ENCODE measurements at places on chromosomes 3 and 15. TPM values are rescaled to one million over a fixed set of nuclear protein-coding genes. Genes with fewer than 3 reads are reported as not detected.

Gene MYH15
- 0.09 TPM for total RNA-seq

Gene SLC22A13
- total RNA-seq: 0.42 TPM

Gene STRC
- total RNA-seq: 1.1 TPM

Gene HTR3E
- total RNA-seq: not detected

DNA sequence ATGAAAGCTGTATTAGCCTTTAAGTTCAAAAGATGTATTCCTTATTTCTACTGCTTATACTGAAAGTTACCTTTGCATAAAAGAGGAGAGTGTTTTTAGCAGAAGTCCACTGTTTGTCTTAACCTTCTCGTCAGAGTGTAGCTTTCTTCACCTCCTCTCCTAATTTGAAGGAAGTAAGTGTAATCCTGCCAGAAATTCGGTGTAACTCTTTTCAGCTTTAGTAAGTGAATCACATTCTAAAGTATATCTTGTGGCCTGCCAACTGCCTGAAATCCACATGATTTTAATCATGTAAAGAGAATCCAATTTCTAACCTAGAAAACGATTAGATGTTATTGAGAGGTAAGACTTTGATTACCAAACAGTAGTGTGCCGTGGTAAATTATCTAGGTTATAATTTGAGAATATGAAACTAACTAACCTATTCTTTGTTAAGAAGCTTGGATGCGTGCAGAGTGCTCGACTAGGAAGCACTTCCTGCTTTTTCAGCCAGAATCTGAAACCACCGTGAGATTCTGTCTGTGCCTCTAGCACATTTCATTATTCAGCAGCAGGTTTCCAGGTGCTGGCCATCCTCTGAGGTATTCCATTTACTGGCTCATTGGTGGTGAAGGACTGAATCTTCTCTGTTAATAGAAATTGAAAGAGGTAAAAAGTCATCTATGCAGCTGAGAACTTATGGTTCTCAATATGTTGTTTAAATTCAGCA lies 7.5 kb downstream of the GYG1 start:
- H3K36me3 ChIP-seq: peaks cover 24% of the 10 kb centered on the region
- no peak for DNase-seq
- H3K27ac ChIP-seq: peak overlapping the region; percentile 85
- H3K4me3 ChIP-seq: no peak overlapping the region

DNA sequence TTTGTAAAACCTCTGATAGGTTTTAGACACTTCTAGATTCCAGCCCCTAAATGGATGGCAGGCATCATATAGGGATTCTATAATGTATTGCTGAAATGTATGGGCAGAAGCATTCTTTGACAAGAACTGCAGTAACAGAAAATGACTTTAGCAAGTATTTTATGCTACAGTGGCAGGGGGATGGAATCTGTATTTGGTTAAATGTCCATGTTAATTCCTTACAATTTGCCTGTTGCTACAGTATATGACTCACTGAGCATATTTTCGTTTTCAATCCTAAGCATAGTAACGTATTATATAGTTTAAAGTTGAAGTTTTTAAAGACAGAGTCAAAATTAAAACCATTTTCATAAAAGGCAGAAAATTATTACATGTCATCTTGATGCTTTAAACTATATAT lies 150.1 kb downstream of the MEX3B start:
- no peak overlapping the region for H3K4me3 ChIP-seq
- H3K4me1 ChIP-seq: peaks cover 3% of the 10 kb centered on the region
- H3K27me3 ChIP-seq: no peaks in the 10 kb centered on the region
- no peak for DNase-seq

DNA sequence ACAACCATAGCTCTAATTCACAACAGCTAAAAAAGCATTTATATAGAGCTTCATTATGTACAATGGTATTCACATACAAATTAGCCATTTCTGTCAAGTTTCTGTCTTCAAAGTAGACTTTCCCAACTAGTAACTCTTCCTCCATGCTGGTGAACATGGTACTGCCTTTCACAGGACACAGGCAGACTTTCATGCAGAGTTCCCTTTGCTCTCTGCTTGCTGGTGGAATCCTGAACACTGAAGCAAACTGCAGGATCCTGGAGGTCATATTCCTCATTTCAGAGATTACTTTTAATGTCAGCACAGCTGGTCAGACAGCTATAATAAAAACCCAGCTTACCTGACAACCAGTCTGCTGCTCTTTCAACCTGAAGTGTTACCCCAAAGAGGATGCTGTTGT lies 53.6 kb downstream of the TASOR start:
- peak overlapping the region; percentile 25 for H3K27ac ChIP-seq
- no peaks in the 10 kb centered on the region for H3K27me3 ChIP-seq
- DNase-seq: no peak
- no peak overlapping the region for H3K4me3 ChIP-seq

DNA sequence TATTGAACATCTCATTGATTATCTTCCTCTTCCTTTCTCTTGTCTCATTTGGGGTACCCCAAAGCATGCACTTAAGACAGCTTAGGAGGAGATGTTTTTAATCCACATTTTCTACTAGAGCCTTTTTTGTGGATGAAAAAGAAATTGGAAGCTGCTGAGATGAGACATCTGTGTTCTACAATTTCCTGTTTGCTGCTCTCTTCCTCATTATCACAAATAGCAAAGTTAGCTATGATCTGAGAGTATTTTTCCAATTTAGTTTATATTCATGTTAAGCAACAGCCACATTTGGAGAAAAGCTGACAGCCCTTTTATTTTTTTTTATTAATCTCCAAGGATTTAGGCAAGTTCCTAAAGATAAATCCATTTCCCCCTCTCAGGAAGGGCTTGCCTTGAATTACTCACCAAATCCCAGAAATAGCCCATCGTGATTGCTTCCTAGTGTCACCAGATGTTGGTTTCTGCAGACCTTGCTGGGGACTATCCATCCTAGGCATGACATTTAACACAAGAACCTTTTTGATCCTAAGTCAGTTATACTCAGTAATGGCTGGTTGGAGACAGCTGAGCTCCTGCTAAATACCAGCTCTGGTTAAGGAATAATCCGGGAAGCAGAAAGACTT lies 70.8 kb upstream of the FILIP1L start:
- H3K4me1 ChIP-seq: peaks cover 21% of the 10 kb centered on the region
- peaks cover 18% of the 10 kb centered on the region for H3K36me3 ChIP-seq
- no peak for DNase-seq
- no peak overlapping the region for H3K4me3 ChIP-seq
- H3K27ac ChIP-seq: no peak overlapping the region

GRCh38 chr3:43061101-43061895 lies 44.6 kb downstream of the POMGNT2 start:
- H3K36me3 ChIP-seq: peaks cover 34% of the 10 kb centered on the region
- H3K27ac ChIP-seq: no peak overlapping the region
- DNase-seq: no peak

GRCh38 chr3:51353131-51353530 lies 32.0 kb upstream of the MANF start:
- no peak overlapping the region for H3K27ac ChIP-seq
- no peak for DNase-seq
- H3K27me3 ChIP-seq: no peaks in the 10 kb centered on the region
- no peaks in the 10 kb centered on the region for H3K36me3 ChIP-seq

GRCh38 chr3:187612656-187613055 lies 57.5 kb downstream of the SST start:
- peaks cover 91% of the 10 kb centered on the region for H3K27me3 ChIP-seq
- no peak overlapping the region for H3K4me3 ChIP-seq
- no peak for DNase-seq
- 0 out of 2 replicates have a peak, but pooled peaks cover 3% of the 10 kb centered on the region for H3K36me3 ChIP-seq
- H3K4me1 ChIP-seq: peaks cover 34% of the 10 kb centered on the region

Gene GRK7
- not detected for total RNA-seq

Gene PRR23E
- total RNA-seq: not detected

Gene ATP1B3
- 239 TPM for total RNA-seq

GRCh38 chr3:187986514-187986934 lies 167.4 kb upstream of the LPP start:
- no peaks in the 10 kb centered on the region for H3K27me3 ChIP-seq
- no peak overlapping the region for H3K4me3 ChIP-seq
- no peak overlapping the region for H3K27ac ChIP-seq

GRCh38 chr15:66253418-66254088 lies at the start of gene MEGF11:
TSS of gene MEGF11 (minus strand) at chr15:66253750. CDS start at chr15:66128403, 125,347 bp downstream.
- peak within 1 kb of the TSS; percentile 96 for H3K4me3 ChIP-seq
- peaks cover 41% of the 10 kb centered on the region for H3K4me1 ChIP-seq
- H3K27ac ChIP-seq: no peak within 1 kb of the TSS

DNA sequence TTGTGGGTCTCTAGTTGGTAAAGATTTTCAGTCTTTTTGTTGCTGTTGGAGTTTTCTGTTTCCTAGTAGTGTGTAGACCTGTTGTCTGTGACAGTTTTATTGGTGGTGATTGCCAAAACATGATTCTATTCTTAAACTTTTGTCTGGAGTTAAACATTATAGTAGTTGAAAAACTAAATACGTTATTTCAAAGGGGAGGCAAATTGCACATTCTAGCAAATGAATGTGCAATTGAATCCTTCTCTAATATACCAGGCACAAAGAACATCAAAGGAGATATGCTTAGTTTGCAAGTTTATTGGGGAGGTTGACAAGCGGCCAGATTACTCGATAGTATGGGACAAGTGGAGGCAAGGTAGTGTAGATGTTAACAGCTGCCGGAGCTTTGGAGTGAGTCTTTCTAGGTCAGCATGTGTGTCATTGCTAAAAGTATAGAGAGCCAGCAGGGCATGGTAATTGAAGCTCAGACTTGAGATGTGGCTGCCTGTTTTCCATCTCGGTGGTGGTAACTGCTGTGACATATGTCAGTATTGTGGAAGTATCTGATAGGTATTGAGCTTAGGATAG lies 20.6 kb downstream of the CHD2 start:
- H3K27me3 ChIP-seq: no peaks in the 10 kb centered on the region
- H3K36me3 ChIP-seq: peaks cover 26% of the 10 kb centered on the region
- no peak for DNase-seq
- peaks cover 69% of the 10 kb centered on the region for H3K4me1 ChIP-seq
- H3K27ac ChIP-seq: peak overlapping the region; percentile 44

DNA sequence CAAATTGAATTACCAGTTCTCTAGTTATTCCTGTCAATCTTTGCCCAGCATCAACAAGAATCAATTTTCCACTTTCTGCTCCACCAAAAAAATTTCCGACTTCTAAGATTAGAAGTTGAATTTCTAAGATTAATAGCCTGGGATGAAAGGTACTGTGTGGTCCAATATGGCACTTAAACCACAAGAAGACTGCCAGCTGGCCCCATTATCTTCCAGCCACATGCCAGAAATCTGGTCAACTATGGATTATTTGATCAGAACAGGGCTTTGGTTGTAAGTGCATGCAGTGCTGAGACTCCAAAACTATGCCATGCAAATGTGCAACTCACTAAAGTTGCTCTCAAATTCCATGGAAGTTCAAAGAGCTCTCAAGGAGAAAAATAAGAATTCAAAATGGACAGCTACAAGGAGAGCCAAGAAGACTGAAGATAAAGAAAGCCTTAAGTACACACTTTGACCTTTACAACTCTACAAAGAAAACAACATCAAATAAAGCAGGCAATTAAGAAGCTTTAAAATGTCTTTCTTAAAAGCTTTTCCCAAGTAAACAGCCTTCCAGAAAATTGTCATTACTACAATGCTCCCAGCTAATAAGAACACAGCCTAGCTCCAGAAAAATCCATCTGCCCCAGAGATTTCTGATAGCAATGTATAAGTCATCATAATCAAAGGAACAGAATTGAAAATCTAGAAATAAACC lies 64.2 kb downstream of the ST3GAL6 start:
- H3K4me3 ChIP-seq: no peak overlapping the region
- no peak for DNase-seq
- peaks cover 4% of the 10 kb centered on the region for H3K27me3 ChIP-seq
- H3K36me3 ChIP-seq: peaks cover 28% of the 10 kb centered on the region
- H3K27ac ChIP-seq: no peak overlapping the region
- peaks cover 5% of the 10 kb centered on the region for H3K4me1 ChIP-seq

DNA sequence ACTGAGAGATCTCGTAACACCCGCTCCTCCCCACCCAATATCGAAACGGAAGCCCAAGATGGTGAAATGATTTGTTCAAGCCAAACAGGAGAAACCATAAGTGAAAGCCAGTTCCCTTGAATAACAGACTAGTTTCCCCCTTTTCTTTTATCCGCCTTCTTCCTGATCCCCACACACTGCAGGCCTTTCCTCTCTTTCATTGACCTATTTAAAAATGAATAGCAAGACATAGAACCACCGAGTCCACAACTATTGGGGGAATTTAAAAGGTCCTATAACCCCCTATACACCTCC lies 382 bp upstream of the COX17 start:
- peaks cover 21% of the 10 kb centered on the region for H3K36me3 ChIP-seq
- peaks cover 4% of the 10 kb centered on the region for H3K27me3 ChIP-seq
- H3K27ac ChIP-seq: peak overlapping the region; percentile 96
- H3K4me1 ChIP-seq: peaks cover 20% of the 10 kb centered on the region
- no peak for DNase-seq

Gene ACTC1
- total RNA-seq: 11.4 TPM

GRCh38 chr15:75028991-75029377 lies 5.6 kb downstream of the PPCDC start:
- peaks cover 54% of the 10 kb centered on the region for H3K4me1 ChIP-seq
- no peak for DNase-seq
- H3K36me3 ChIP-seq: peaks cover 4% of the 10 kb centered on the region
- H3K27ac ChIP-seq: peak overlapping the region; percentile 90

Gene PTH1R
- total RNA-seq: 5.6 TPM

Gene SCN11A
- 0.27 TPM for total RNA-seq

Gene MYLK
- total RNA-seq: 10.8 TPM

DNA sequence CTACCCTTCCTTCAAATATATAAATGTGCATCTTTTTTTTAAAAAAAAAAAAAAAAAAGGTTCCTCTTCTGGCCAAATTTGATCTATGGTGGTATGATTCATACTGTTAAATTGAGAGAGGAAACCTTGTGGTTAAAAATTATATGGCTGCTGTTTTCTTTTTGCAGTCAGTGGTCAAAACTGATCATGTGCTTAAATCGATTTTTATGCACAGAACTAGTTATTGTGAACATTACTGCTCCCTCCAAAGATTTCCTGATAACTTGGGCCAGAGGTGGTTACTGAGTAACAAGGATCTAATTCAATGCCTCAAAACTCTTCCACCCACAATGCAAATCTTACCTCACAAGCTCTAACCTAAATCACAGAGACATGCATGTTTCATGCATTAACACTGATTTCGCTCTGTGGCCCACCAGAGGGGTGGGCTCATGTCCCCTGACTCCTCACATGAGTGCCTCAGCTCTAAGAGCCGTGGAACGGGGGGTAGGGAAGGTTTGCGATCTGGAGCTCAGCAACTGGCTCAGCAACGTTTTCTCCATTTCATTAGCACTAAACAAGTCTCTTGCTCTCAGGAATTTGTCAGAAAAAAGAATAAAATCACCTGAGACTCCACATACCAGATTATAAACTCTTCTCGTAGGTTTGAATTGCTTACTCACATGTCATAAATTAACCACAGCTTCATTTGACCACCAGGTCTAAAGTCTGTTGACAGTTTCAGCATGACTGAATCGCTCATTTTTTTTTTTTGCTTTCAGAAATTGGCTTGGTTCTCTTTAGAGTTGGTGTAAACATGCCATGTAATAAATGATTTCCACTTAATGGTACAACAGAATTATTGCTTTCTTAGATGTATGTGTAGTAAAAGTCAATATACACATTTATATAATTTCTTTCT lies 280.4 kb downstream of the CD47 start:
- peak overlapping the region; percentile 35 for H3K27ac ChIP-seq
- DNase-seq: no peak
- H3K4me3 ChIP-seq: no peak overlapping the region
- H3K36me3 ChIP-seq: peaks cover 5% of the 10 kb centered on the region
- 0 out of 2 replicates have a peak, but pooled peaks cover 3% of the 10 kb centered on the region for H3K4me1 ChIP-seq

Gene SNX4
- 23.2 TPM for total RNA-seq
